HFF-Myc (cell line): ENCODE measurements at places on chromosomes 11 and 22.

- DNase-seq = no peak
These were observed 1.2 kb upstream of the CERK start for GRCh38 chr22:46739094-46739870.

DNA sequence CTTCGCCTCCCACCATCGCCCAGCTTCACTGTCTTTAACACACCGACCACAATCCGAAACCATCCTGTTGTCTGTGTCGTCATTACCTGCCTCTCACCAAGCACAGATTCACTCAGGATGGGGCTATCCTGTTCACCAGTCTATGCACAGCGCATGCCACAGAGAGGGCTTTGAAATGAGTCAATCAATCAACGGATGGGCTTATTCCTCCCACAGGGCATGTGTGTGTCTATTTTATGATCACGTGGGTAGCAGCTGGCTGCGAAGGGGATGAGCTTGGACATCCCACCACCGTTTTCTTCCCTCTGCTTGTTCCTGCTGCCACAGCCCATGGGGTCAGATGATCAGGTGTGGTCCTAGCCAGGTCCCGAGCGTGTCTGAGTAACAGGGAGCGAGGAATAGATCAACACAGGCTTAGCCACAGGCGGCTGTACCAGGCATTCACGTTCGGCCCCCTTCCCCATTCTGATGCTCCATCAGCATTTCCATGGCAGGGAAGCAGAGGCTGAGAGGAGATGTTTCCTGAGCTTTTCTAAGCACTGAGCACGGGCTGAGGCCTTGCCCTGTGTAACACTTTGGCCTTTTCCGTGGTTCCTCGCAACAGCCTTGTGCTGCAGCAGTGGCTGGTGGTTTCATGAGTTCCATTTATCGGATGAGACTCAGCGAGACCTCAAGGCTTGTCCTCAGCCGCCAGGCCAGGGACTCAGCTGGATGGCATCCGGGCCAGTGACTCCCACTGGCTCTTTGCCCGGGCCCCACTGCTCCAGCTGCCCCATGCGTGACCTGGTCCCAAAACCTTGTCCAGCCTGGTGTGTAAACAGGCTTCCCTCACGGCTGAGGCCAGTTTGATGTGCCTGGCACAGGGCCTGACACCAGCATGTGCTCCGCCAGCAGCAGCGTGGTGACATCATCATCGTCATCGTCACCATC, 48.1 kb upstream of the FGF3 start:
- DNase-seq = no peak

- DNase-seq = peak; percentile 73
These were observed 907 bp downstream of the SERPINH1 start for GRCh38 chr11:75562836-75563484.

GRCh38 chr11:128047026-128047425, 540.3 kb downstream of the ETS1 start:
- no peak for DNase-seq

DNA sequence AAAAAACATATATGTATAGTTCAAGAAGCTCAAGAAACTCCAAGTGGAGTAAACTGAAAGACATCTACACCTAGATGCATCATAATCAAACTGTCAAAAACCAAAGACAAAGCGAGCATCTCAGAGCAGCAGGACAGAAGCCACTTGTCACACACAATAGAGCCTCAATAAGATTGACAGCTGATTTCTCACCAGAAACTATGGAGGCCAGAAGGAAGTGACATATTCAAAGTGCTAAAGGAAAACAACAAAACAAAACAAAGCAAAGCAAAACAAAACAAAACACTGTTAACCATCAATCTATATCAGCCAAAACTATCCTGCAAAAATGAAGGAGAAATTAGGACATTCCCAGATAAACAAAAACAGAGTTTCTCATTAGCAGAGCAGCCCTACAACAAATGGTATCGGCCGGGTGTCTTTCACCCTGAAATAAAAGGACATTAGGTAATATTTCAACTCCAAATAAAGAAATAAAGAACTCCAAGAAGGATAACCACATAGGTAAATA, 65.8 kb upstream of the SEPTIN5 start:
- DNase-seq = no peak

GRCh38 chr11:17414317-17414737, 25.9 kb upstream of the KCNJ11 start:
- no peak for DNase-seq

GRCh38 chr11:118321386-118322082, 17.0 kb downstream of the CD3E start:
- no peak for DNase-seq

DNA sequence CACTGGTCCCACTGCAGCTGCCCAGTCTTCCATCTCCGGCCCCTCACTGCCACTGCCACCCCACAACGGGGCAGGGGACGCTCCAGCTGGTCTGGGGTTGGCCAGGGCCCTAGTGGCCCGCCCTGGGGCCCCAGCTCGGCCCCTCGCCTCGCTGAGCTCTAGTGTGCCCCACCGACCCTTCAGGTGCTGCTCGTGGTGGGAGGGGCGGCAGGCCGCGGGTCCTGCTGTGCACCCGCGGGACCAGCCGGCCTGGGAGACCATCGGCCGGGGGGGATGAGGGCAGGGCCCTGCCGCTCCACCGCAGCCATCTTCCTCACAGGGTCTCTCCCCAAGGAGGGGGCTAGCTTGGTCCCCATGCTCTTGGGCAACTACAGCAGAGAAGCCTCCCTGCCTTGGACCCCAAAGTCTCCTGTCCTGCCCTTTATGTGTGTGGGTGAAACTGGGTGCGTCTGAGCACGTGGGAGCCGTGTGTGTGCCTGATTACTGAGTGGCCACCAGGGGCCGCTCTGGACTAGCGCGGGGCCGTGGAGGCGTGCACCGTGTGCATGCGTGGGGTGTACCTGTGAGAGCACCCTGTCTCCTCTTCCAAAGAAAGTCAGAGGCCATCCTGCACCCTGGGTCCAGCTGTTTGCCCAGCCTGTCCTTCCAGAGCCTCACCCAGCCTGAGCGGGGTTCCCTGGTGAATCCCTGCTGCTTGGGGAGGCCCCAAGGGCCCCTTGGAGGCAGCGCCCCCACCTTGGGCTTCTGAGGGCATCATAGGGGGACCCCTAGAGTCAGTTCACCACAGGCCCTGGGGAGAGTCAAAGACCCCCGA, 6.0 kb upstream of the ACR start:
- no peak for DNase-seq

- DNase-seq = no peak
These were observed 508.1 kb downstream of the TBC1D22A start for GRCh38 chr22:47270463-47271135.

DNA sequence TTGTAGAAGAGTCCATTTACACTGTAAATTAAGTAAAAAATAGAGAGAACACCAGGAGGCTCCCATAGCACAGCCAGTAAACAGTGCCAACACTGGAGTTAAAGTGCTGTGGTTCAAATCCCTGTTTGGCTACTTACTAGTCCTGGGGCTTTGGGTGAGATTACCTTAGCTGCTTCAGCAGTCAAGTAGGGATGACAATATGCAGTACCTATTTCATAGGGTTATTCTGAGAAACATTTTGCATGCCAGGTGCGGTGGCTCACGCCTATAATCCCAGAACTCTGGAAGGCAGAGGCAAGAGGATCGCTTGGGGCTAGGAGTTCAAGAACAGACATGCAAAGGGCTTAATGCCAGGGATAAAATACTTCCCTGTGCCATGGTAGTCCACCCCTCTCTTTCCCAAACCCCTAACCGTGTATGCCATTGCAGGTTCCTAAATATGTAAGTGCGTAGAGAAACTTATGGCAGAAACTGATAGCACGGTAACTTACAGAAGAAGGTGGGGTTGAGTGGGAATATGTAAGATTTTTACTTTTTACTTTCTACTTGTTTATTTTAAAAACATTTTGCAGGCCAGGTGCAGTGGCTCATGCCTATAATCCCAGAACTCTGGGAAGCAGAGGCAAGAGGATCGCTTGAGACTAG, 86.4 kb upstream of the PICALM start:
- no peak for DNase-seq

DNA sequence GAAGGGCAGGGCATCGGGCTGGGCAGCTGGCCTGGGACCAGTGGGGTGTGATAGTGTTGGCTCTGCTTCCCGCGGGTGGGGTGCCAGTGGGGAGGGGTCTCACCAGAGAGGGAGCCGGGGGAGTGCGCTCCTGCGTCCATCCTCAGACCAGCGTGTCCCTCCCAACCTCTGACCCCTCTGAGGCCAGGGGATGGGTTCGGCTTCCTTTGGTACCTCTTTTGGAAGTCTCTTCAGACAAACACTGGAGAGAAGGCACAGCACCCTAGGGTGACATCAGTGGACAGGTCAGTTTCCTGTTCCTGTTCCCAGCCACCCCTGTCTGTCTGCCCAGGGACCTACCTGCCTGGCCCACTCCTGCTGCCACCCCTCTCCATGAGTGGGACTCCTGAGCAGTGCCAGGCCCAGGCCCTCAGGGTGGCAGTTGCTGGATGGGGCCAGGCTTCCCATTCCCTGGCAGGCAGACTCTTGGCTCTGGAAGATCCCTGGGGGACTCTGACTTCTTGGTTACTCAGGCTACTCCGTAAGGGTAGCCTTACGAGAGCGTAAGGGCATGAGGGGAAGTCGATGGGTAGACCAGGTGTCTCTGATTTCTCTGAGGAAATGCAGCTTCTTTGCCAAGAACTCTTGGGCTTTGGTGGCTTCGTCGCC, 2.6 kb downstream of the TAGLN start:
- DNase-seq = no peak

GRCh38 chr22:46126853-46127385, 23.4 kb upstream of the PPARA start:
- no peak for DNase-seq
